EL (cell line): ENCODE measurements at places on chromosomes 5 and 9.

- DNase-seq: no peak
These were observed 14.0 kb downstream of the MCC start for GRCh38 chr5:113474100-113474728.

GRCh38 chr5:1037123-1037670 is 28.6 kb downstream of the NKD2 start:
- no peak for DNase-seq

- DNase-seq: no peak
These were observed 5.8 kb upstream of the PLPPR1 start for GRCh38 chr9:101022704-101023103.

DNA sequence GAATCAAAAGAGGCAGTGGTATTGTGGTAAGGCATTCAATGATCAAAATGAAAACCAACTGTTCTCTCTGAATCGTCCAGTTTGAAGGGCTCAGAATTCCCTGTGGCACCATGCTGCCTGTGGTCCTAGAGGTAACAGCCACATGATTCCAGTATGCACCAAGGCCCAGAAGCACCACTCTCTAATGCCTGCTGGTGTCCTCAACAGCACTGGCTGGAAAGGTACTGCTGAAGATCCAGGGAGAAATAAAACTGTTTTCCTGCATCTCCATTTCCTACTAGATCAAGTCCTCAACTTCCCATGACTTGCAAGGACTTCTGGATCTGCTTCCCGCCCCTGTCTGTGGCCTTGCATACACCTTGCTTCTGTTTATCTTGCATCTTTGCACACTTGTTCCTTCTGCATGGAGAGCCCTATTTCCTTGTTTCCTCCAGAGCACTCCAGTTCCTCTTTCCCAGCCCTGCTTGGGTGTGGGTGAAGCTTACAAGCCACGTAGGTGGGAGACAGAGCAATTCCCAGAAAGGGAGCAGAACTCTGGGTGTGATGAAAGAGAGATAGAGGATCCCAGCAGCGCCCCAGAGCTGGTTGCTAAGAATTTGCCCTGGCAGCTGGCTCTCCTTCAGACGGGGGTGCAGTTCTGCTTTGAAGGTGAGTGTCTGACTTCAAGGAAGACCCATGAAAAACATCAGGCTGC is 41.0 kb upstream of the EQTN start:
- no peak for DNase-seq

- peak; percentile 2 for DNase-seq
These were observed 289.7 kb downstream of the OSTF1 start for GRCh38 chr9:75378036-75378435.

- no peak for DNase-seq
These were observed 152.2 kb upstream of the MPDZ start for GRCh38 chr9:13431692-13432091.

GRCh38 chr5:136018814-136019783 is 9.7 kb upstream of the TGFBI start:
- DNase-seq: peak; percentile 99

GRCh38 chr5:166880456-166880855 is 1411.0 kb upstream of the WWC1 start:
- no peak for DNase-seq

GRCh38 chr5:136198453-136198852 is 5.5 kb upstream of the SMIM32 start:
- DNase-seq: no peak

DNA sequence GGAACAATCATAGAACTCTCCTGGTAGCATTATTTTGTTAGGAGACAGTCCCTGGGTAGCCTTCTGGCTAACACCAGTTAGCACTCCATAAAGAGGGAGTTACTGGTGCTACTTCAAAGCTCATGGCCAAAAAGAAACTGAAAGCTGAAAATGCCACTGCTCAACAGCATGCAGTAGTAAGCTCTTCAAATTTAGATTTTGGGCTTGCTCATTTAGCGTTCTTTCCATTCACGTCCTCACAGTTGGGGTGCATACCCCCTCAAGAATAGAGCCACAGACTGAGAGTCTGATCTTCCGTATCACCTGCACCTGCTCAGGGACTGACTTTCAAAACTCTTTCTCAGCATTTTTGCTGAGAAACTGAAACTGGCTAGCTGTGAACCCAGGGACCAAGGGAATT is 24.7 kb downstream of the NTRK2 start:
- no peak for DNase-seq

- DNase-seq: peak; percentile 74
These were observed 61.4 kb upstream of the RANBP3L start for GRCh38 chr5:36363101-36363500.

DNA sequence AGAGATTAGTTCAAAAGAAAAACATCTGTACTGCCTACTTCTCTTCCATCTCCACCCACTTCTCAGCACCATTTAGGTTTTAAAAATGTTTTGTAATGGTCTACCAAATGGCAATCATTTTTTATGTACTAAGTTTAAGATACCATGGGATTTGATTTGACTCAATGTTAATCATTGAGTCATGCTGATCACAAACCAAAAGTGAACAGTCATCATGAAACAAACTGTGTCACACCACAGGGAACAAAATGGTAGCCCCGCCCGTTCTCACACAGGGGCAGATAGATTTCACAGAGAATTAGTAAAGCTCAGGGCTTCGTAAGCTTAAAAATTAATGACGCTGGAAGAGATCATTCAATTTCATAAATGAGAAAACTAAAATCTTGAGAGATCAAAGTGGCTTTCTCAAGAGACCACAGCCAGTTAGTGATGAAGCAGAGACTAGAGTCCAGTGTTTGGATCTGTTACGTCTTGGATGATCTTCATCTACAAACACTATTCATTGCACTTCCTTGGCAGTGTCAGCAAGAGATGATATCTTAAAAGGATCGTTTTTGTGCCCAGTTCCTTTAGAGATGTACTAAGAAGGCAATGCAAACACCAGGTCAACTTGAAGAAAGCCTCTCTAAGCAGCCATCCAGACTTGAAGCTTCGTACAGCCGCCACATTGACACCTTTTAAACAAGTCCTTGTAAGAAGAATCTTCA is 33.9 kb upstream of the TRIO start:
- DNase-seq: peak; percentile 74

DNA sequence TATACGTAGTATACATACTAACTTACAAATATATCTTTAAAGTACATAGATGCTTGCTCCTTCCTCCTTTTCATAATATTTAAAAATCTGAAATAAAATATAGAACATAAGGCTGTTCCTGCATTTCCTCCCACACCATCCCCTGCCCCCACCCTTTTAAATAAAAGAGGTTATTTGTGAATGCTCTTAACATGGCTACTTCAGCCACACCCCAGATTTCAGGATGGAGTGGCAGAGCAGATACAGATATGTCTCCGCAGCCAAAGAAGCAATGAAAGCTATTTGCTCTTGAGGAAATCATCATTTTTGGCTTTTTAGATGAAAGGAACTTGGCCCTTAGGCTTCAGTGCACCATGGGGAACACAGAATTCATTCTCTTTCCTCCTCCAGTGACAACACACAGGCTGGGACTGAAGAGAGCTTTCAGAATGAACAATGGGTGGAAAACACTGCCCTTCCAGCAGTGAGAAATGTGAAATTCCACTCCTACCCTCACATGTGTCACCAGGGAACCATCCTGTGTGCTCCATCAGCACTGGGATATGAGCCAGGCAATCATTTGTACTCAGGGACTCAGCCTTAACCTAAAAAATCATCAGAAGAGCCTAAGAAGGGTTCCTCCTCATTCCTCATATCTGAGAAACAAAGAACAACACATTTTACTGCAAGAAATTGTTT is 134.3 kb downstream of the PPP2R2B start:
- DNase-seq: peak; percentile 49

DNA sequence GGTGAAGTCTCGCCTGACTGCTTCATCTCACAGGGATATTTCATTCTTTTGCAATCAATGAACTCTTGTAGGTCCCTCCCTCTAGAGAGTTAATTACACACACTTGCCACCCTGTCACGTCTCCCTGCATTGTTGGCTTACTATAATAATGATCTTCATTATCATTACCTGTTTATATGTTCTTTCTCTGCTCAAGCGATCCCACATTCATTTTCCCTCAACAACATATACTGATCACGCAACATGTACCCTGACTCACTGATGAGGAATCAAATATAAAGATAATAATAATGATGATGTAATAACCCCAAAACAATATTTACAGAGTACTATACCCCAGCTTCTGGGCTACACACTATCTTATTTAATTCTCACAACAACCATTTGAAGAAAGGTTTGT is 88.5 kb downstream of the FEM1C start:
- DNase-seq: no peak

DNA sequence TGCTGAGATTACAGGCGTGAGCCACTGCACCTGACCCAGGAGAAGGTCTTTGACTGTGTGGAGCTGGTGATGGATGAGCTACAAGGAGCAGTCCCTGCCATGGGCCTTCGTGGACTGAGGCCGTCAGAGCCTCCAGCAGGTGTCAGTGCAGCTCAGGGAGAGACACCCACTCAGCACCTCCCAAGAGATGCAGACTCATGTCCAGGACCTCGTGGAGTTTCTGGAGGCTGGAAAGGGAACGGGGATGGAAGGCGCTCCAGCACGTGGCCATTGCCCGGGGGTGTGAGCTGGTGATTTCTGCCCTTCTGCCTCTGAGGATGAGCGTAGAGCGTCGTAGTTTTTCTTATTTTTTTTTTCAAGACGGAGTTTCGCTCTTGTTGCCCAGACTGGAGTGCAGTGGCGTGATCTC is 9.5 kb downstream of the TOR4A start:
- peak; percentile 52 for DNase-seq

GRCh38 chr5:156597276-156597675 is 252.8 kb upstream of the PPP1R2B start:
- no peak for DNase-seq

- DNase-seq: peak; percentile 25
These were observed 26.1 kb upstream of the ANXA6 start for GRCh38 chr5:151183456-151184245.

GRCh38 chr9:6915635-6916034 is 157.9 kb downstream of the KDM4C start:
- no peak for DNase-seq

- DNase-seq: peak; percentile 39
These were observed 6.7 kb upstream of the TMEM141 start for GRCh38 chr9:136784249-136784996.

DNA sequence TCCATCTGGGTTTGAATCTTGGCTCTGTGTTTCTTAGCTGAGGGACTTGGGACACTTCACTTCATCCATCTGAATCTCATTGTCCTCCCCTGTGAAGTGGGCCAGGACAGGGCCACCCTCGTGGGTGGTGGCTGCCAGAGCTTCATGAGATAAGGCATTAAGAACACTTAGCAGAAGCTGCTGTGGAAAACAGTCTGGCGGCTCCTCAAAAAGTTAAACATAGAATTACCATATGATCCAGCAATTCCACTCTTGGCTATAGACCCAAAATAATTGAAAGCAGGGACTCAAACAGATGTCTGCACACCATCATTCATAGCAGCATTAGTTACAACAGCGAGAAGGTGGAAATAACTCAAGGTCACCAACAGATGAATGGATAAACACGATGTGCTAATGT is 42.4 kb upstream of the GGTA1 start:
- no peak for DNase-seq

DNA sequence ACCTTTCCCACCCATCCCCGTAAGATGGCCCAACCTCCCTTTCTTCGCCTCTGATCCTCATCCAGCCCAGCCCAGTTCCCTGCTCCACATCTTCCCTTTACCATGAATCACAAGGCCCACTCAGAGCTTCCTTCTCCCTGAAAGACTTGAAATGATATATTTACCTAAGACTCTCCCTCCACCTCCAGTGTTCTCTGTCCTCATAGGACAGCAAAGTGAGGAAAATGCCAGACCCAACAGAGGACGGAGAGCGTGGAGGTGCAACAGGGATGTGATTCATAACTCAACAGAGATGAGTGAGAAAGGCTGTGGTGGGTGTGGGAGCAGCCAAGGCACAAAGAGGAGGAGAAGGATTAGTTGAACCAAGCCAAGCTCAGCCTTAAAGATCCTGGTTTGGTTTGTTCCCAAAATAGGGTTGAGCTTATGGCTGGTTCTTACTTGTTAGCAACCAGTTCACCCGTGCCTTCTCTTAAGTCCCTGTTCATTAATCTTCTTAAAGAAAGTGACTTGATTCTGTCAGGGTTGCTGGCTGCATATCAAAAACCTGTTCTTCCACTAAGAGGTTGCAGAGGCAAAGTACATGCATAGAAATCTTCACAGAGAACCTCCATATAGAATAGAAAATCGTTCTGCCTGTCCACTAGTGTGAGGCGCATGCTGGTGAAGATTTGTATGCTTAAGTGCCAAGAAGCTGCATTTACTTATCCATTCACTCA is 183.2 kb downstream of the ACTL7B start:
- DNase-seq: peak; percentile 40

DNA sequence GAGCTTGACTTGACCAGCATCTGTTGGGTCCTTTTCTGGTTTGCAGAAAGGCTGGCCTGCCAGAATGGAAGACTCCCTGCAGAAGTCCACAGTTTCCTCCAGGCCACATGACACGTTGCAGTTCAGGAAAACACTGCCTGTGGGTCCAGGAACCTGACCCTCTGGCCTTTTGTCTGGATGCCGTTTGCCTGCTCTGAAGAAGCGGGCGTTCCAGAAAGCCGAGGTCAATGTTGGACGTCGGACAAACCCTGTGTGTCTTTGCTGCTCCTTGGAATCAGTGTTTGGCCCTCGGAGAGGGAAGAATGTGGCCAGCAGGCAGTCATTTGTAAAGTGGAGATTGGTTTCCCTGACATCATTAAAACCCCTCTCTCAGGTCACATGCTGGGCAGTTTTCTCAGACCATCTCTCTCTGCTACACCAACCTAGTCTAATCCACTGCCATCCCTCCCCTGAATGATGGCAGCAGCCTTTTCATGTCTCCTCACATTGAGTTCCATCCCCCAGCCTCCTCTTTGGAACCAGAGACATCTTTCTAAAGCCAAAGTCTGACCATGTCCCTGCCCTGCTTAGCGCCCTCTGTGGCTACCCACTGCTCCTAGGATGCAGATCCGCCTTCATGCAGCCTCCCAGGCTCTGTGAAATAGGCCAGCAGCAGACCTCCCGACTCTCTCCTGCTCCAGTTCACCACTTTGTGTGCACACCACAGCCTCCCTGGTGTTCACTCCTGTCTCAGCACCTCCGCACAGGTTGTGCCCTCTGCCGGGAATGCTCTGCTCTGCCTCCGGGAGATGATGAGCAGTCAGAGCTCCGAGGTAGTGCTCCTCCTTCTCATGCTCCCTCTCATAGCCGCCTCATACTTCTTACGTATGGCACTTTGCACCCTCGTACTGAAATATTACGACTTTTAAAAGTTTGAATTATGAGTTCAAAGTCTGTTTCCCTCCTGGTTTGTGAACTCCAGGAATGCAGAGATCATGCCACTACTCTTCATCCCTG is 75.6 kb downstream of the RALGPS1 start:
- no peak for DNase-seq
